ENCODE measurements at places on chromosomes 4 and X.

GRCh38 chr4:159016593-159017024, 86.3 kb upstream of the RAPGEF2 start:
- DNase-seq, result peak; percentile 32

DNA sequence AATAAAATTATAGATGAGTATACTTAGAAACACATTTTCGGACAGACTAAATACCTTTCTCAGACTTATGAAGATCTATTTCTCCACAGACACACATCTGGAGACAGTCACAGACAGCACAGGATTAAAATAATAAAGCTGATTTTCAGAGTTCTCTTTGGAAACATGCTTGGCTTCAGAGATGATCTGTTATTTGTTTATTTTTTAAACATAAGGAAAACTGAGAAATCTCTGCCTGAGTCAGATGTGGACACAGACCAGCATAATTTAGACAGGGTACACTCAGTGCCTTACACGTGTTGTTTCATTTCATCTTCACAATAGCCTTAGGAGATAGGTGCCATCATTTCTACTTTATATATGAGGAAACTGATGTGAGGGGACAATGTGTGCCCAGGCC, 92.1 kb downstream of the SLC9A7 start:
- DNase-seq, result no peak

GRCh38 chr4:123606946-123607542, 210.4 kb downstream of the SPRY1 start:
- no peak for DNase-seq

- no peak for DNase-seq
These were observed 102.9 kb upstream of the PCDH10 start for GRCh38 chr4:133046156-133046555.

DNA sequence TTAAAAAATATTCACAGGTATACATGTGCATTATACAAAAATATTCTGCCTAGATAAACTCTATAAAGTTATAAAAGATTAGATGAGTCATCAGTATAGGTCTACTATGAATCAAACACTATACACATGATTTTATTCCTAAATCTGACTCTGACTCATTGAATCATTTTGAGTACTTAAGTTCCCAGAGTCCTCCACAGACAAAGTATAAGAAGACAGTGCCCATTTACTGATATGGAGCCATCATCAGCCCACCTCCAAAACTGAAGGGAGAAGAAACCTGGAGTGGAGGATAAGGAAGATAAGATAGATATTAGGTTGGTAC, 28.7 kb upstream of the ANTXR2 start:
- no peak for DNase-seq

- no peak for DNase-seq
These were observed 35.3 kb downstream of the CNOT6L start for GRCh38 chr4:77783895-77784294.

- no peak for DNase-seq
These were observed 118.1 kb downstream of the HNRNPD start for GRCh38 chr4:82255657-82256056.

DNA sequence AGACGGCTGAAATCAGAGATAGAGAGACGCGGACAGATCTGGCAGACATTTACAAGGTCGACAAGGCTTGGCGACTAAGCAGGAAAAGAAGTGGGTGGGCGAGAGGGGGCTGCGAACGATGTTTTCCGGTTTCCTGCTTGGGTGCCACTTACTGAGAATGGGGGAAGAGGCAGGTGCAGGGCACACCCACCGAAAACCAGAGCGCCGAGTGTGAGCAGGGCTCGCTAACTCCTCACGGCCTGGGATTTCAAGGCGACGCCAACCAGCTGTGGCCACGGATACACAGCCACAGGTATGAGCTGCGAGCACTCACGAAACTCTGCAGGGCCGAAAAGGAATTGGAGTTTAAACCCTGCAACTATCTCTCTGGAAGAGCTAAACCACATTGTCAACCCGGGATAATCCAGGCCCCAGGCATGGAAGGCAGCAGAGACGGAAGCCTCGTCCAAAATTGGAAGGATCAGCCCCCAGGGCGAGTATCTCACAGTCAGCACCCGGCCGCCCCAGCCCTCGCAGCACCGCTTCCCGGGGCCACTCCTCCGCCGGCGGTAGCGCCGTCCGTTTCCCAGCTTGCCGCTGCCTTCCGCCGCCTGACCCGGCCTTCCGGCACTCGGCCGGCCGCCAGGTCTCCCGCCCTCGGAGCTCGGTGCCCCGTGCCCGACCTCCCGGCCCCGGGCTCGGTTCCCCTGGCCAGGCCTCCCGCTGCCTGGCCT, 778 bp downstream of the CASP3 start:
- peak; percentile 69 for DNase-seq

DNA sequence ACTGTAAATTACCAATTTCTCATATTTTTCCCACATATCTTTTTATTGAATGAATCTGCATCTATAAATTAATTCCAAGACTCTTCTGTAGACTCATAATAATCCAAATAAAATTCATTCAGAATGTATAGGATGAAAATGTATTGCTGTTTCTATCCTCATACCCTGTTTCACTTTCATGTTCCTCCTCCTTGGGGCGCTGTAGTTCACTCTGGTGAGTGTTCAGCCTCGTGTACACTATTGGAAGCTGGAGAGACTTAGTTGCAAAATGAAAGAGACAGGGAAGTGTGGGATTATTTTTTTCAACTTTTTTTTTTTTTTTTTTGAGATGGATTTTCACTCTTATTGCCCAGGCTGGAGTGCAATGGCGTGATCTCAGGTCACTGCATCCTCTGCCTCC, 296.1 kb downstream of the TLL1 start:
- peak; percentile 27 for DNase-seq

DNA sequence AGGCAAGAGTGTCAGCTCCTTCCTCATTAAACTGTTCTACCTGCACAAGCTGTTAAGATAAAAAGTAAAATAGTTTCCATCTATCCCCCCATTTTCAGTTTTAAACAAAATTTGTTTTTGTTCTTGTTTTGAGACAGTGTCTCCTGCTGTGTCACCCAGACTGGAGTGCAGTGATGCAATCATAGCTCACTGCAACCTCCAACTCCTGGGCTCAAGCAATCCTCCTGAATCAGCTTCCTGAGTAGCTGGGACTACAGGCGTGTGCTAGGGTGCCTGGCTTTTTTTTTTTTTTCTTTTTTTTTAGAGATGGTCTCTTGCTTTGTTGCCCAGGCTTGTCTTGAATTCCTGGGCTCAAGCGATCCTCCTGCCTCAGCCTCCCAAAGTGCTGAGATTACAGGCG, 105.4 kb downstream of the HS6ST2 start:
- DNase-seq, result no peak

- peak; percentile 64 for DNase-seq
These were observed 816.4 kb upstream of the FRG1 start for GRCh38 chr4:189124149-189124758.

DNA sequence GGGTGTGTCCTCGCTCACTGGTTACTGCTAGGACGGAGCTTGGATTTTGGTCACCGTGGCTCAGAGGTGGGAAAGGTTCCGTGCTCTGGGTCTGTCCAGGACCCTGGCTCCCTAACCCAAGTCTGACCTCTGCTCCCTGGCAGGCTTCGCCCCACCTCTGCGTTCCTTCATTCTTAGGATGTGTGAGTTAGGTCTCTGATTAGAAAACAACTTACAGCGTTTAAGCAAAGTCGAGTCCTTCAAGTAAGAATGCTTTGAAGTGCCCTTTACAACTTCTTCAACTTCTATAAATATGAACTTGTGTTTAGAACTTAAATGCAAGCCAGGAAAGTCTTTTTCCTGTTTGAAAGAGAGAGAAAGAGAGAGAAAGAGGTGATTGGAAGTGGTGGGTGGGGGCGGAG, 891 bp downstream of the TLR2 start:
- DNase-seq, result no peak

GRCh38 chr4:88660446-88661294, 37.0 kb downstream of the NAP1L5 start:
- no peak for DNase-seq

- no peak for DNase-seq
These were observed 219.8 kb downstream of the OR13H1 start for GRCh38 chrX:131763674-131764073.

DNA sequence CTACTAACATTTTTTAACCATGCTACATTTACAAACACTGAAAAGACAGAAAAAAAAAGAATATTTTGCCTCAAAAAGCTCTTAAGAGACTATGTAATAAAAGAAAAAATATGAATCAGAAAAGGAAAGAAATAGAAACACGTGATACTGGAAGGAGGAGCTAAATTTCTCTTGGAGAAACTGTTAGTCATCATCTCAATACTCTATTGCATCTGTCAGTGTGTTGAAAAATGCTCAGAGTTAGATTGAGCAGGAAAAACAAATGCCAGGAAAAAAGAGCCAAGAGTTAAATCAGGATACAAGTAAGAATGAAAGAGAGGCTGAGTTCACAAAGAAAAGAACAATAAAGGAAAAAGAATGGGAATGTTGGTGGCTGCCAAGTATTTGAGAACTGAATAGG, 2.6 kb downstream of the RAB28 start:
- DNase-seq, result no peak

DNA sequence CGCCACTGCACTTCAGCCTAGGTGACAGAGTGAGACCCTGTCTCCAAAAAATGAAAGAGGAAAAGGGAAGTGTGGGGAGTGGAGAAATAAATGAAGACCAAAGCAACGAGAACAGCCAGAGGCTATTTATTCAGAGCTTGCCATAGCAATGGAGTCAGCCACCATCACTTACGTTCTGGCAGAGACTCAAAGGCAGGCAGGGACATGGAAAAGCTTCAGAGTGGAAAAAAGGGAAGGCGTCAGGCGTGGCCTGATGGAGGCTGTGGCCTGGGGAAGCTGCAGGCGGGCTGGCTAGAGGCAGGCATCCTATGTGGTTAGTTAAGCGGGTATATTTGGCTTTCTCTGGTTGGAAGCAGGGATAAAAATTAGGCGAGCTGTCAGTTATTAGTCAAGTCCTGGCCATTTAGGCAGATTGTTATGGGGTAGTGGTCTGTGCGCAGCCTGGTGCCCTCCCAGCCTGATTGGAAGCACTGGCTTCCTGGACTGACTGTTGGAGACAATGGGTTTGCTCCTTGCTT, 73.3 kb downstream of the DCTD start:
- DNase-seq, result no peak

- DNase-seq, result no peak
These were observed 217.2 kb downstream of the SPRY1 start for GRCh38 chr4:123613586-123614344.

- DNase-seq, result no peak
These were observed 35.3 kb upstream of the HAND2 start for GRCh38 chr4:173565281-173565680.

DNA sequence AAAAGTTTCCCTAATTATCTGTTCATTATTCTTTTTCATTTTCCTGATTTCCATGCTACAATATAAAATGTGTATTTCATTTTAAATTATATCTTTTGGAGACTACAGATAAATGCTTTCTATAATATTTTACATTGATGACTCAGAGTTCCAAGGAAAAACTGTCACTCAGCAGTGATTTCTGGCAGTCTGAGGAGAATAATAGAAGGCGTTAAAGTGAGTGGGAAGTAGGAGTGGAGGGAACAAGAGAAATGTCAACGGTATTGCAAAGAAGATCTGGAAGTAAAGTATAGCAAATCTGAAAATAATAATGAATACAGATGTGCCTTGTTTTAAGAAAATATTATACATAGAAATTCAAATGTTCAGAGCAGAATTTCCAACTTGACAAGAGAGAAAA, 293.6 kb upstream of the PITX2 start:
- DNase-seq, result no peak

GRCh38 chr4:152992027-152992426, 55.9 kb downstream of the FHDC1 start:
- no peak for DNase-seq

- no peak for DNase-seq
These were observed 242.3 kb downstream of the AFAP1 start for GRCh38 chr4:7697343-7697742.

DNA sequence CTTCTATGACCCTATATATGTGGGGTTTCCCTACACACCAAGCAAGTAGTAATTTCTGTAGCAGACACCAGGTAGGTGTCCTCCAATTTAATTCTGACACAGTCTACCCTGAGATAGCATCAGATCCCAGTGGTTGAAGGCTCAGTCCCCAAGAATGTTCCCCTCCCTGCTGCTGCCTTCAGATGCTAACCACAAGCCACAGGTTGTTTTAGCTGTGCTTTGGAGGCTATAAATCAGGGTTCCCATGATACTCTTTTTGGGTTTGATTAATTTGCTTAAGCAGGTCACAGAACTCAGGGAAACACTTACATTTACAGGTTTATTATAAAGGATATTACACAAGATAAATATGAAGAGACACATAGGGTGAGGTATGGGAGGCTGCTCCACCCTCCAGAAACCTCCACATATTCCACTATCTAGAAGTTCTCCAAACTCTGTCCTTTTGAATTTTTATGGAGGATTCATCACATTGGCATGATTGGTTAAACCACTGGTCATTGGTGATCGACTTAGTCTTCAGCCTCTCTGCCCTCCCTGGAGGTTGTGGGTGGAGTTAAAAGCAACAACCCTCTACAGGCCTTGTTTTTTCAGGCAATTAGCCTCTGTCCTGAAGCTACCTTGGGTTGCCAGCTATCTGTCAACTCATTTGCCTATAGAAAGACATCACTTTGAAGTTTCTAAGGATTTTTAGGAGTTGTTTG, 50.8 kb downstream of the GRIA2 start:
- DNase-seq, result no peak

DNA sequence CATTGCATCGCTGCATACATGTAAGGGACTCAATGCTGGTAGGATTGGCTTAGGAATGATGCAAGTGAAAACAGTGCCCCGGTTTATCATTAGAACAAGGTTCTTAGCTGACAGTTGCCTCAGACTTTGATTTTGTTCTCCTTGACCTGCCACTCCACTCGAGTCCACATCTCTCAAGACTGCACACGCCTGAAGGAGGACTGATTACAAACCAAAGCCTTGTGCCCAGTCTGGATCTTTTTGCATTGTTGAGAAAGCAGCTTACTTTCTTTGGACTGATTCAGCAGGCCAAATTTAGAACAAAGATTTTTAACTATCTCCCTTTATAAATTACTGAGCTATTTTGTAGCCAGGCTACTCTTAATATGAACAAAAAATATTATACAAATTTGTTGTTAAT, 125.6 kb downstream of the PTTG2 start:
- DNase-seq, result no peak

DNA sequence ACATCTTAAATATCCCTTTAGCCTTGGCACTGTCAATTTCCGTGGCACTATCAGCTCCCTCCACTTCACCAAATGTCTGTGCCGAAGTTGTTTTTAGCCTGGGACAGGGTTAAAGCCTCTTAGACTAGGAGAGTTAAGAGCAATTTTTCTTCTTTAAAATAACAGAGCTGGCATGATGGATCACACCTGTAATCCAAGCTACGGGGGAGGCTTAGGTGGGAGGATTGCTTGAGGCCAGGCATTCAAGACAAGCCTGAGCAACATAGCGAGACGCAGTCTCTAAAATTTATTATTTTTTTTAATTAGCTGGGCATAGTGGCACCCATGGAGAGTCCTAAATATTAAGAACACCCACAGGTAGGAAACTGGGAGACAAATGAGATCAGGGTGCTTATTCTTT, 209.8 kb upstream of the MAGEB18 start:
- no peak for DNase-seq

DNA sequence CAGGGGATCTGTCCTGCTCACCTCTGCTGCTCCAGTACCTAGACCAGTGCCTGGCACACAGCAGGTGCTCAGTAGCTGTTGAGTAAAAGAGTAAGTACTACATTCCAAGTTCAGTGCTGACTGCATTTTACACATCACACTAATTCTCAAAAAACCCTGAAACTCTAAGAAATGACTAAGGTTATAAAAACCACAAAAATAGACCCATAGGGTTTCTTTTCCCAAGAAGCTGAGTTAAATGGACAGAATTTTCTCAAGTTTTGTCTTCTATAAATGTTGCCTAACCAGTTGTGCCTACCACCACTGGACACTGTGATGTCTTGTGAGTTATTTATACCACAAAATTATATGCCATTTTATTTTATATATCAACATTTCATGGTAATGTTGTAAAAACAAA, 78.9 kb upstream of the RXFP1 start:
- no peak for DNase-seq

Data from D341Med (cell line).